ENCODE measurements at places on chromosomes 12 and 14.

GRCh38 chr14:51704545-51704944 lies 52.8 kb downstream of the FRMD6 start:
- no peak for DNase-seq

- no peak for DNase-seq
These were observed 238.7 kb downstream of the AKAP6 start for GRCh38 chr14:32567543-32568384.

DNA sequence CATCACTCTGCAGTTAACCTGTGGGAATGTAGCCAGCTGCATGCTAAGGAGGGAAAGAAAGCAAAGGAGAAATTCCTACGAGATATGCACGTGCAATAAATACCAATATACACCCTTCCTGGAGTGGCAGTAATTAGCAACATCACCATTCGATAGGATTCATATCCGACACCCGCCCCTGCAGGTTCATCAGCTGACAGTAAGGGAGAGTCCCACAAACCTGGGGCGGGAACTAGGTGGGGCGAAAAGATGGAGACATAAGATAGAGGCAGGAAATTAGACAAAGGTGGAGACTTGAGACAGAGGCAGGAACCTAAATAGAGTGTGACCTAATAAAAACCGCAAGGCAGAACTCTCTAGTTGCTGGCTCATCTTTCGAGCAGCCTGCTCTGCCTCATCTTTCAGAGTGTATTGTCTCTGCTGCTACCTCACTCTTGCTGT lies 51.6 kb downstream of the PLEKHG3 start:
- no peak for DNase-seq

DNA sequence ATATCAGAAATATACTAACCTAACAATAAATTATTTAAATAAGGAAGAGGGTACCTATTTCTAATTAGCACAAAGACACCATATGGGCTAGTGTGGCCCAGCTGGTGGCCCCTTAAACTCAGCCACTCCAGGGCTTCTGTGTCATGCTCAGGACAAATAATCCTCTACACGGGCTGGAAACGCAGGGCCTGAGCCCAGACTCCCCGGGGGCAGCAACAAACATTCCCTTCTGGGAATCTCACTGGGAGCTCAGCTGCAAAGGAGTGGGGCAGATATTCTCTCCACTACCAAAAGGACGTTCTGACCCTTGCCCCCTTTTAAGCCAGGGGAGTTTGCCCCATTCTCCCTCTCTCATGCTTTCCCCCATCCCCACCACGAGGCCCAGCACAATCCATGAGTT lies 43.7 kb upstream of the ELK3 start:
- DNase-seq: no peak

GRCh38 chr14:98375566-98375965 lies 896.4 kb downstream of the BCL11B start:
- DNase-seq: no peak

DNA sequence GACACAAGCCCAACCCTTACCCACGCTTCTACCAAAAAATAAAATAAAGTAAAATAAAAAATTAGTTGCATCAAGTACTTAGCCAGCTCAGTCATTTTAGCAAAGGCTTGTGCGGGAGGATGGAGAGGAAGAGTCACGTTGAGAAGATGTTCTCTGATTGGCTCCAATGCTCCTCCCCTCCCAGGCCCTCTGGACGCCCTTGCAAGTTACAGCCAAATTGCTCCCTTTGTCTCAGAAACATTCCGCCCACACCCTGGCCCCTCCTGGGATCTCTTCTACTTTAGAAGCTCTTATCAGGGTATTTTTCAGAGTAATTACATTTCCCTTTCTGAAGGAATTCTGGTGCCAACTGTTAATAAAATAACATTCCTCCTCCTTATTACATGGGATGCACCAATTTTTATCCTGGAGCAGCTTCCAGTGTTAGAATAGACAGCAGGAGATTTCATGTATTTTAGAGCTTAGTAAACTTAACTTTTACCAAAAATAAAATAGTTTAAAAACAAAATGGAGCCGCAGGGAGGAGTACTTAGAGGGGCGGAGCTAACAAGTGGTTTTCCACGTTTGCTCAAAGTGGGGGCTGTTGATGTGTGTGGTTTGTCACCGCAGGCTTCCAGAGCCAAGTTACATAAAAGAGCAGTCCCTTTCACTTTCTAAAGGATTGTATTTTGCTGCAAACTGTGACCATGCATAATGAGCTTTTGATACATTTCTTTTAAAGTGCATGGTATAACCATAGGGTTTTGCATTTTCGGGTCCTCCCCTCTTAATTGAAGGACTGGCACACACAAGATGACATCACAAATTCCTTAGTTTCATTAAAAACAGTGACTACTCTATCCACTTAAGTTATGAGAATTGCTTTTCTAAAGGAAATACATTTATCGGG lies 71.7 kb upstream of the RAP1B start:
- DNase-seq: peak; percentile 6

- DNase-seq: no peak
These were observed 51.6 kb upstream of the ABCC9 start for GRCh38 chr12:21992823-21993222.

DNA sequence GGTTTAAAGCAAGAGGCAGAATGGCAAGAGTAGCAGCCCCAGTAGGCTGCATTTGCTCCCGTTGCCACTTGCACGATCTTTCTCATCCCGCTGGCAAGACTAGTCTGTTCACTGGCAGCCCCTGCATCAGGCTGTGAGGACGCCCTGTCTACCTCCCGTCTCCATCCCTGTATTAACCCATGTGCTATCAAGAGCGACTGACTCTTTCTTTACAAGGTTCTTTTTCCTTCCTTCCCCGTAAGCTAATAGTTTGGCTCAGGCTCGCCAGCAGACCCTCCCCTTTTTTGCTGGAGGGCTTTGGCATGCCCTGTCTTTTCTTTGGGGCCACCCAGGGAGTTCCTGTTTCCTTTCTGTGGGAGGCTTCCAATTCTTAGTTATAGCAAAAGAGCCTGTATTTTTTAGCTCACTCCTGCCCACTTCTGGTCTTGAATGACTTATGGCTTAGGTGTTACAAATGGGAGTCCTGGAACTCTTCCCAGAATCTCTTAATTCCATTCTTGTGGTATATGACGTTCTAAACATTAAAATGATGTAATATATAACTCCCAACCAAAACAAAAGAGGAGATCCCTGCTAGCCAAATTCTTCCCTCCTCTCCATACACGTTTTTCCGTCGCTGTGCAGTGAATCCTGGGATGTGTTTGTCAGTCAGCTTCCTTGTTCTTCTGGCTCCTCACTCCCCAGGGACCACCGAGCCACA lies 149.0 kb downstream of the PRKCH start:
- no peak for DNase-seq

All from thoracic aorta (tissue), 2 donors.